B cell (primary cell): ENCODE measurements at places on chromosomes 2 and 18.

- DNase-seq, result no peak
These were observed 28.9 kb upstream of the ITGA6 start for GRCh38 chr2:172398440-172398839.

DNA sequence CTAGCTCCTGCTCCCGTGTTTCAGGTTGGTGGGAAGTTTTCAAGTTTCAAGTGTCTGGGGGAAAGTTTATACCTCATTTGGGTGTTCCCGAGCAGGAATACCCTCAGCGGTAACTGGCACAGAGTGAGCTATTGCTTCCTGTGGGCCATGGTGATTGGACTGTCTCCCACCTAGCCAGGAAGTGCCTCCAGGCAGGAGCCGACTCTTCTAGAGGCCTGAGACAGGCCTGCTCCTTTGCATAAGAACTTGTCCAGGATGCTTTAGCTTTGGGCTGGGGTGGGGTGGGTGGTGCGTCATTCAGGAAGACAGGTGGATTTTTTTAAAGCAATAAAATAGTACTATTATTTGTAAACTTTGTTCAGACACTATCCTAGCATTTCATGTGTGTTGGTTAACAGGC lies 23.5 kb upstream of the DNMT3A start:
- no peak for DNase-seq

GRCh38 chr2:106144621-106145331 lies 49.3 kb downstream of the UXS1 start:
- DNase-seq, result no peak

- DNase-seq, result no peak
These were observed 250.6 kb downstream of the SMAD2 start for GRCh38 chr18:47679864-47680263.

- no peak for DNase-seq
These were observed 112.0 kb downstream of the VIT start for GRCh38 chr2:36808386-36809068.
